ENCODE measurements at places on chromosomes 16 and 17. TPM values are rescaled to one million over a fixed set of nuclear protein-coding genes. Genes with fewer than 3 reads are reported as not detected.

DNA sequence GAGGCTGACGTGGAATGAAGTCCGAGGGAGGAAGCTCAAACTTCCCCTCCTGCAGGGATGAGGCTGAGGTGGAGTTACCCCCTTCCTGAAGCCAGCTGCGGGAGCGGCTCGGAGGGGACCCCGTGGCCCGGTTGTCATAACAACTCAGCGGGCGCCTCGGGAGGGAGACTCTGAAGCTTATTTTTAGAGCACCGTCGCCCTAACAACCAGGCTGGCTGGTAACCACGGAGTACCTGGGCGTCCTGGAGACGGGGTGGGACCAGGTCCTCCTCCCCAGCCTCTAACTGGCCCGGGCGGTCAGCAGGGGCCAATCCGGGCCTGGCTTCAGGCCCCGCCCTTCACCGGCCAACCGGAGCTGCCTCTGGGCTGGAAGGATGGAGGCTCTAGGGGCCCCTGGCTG, 27.7 kb downstream of the NECAB2 start:
- DNase-seq = no peak

DNA sequence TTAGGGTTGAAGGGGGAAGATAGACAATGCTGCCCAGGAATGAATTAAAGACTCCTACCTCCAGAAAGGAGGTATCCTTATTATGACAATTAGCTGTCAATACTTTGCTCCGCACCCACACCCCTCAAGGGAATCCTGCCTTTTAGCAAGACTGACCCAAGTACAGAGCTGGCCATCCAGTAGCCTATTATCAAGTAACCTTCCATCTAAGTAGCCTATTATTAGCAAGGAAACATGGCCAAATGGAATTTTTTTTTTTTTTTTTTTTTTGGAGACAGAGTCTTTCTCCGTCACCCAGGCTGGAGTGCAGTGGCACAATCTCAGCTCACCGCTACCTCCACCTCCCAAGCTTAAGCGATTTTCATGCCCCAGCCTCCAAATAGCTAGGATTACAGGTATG, 161.3 kb downstream of the PMP22 start:
- DNase-seq = no peak

The CCDC154 gene
- 0.25 TPM for total RNA-seq

- peak; percentile 80 for DNase-seq
Observed at GRCh38 chr16:84806256-84806889, 13.4 kb upstream of the CRISPLD2 start.

The ACSM2B gene
- not detected for total RNA-seq

The KCNG4 gene
- not detected for total RNA-seq

- no peak for DNase-seq
Observed at GRCh38 chr16:11359370-11359769, 14.1 kb downstream of the RMI2 start.

GRCh38 chr17:82052638-82053059, 951 bp downstream of the GPS1 start:
- DNase-seq = no peak

The DPEP2 gene
- 0.18 TPM for total RNA-seq

The CLEC10A gene
- not detected for total RNA-seq

DNA sequence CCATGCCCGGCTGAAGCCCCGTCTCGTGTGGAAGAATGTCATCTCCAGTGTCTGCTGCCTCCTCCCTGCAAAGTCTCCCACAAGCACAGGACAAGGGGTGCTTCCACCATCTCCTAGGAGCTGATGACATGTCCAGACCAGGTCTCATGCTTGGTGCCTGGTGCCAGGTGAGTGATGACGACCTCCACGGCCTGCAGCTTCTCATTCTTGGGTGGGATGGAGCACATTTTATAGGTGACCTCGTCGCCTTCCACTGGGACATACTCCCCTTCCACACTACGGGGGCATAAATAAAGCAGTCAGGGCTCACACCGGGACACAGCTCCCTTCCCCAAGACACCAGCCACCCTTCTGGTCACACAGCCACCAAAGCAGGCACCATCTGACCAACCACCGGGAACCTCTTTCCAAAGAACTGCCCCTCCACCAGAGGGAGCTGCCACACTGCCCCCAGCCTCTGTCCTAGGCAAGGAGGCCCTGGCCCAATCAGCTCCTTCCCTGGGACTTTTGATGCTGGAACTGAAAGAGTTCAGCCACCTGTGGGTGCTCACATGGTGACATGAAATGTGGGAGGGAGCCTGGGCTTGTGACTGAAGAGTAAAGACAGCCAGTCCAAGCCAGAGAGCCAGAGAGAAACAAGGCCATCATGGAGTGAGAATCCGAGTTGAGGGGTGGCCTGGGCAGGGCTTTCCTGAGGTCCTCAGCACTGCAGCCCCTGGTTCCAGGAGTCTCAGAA, 13.6 kb downstream of the CARHSP1 start:
- no peak for DNase-seq

DNA sequence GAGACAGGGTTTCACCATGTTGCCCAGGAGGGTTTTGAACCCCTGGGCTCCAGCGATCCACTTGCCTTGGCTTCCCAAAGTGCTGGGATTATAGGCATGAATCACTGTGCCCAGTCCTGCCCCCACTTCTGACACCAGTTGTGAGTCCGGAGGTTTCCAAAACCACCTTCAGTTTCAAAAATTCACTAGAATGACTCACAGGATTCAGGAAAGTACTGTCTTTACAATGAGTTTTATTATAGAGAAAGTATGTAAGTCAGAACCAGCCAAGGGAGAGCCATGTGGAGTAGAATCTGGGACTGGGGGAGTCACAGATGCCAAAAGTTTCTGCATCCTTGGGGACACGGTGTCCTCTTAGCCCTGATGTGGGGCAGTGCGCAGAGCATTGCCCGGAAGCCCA, 55.1 kb downstream of the PLD6 start:
- DNase-seq = peak; percentile 59
